ENCODE measurements at places on chromosomes 7 and 10.
A peak's percentile ranks its signal among the peaks of the same experiment; 100 is the strongest.

DNA sequence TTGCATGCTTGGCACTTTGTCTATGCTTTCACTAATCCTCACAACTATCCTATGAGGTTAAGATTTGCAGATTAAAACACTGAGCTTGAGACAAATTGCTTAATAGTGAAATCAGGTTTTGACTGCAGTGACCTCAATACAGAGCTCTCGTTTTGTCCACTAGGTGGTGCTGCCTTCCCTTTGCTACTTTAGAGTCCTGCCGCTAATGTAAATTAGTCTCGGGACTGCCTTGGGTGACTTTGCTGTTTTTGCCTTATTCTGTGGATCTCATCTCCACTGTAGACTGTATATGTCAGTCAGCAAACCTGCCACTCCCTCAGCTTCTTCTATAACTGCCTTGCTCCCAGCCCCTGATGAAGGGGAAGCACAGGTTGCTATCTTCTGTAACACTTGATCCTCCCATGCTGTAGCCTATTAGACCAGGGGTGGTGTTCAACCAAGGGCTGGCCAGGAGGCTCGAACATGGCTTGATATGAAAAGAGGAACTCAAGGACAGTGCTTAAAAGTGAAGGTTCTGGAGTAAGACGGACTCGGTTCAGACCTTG, 26.0 kb downstream of the ASB4 start:
- peak; percentile 4 for DNase-seq

DNA sequence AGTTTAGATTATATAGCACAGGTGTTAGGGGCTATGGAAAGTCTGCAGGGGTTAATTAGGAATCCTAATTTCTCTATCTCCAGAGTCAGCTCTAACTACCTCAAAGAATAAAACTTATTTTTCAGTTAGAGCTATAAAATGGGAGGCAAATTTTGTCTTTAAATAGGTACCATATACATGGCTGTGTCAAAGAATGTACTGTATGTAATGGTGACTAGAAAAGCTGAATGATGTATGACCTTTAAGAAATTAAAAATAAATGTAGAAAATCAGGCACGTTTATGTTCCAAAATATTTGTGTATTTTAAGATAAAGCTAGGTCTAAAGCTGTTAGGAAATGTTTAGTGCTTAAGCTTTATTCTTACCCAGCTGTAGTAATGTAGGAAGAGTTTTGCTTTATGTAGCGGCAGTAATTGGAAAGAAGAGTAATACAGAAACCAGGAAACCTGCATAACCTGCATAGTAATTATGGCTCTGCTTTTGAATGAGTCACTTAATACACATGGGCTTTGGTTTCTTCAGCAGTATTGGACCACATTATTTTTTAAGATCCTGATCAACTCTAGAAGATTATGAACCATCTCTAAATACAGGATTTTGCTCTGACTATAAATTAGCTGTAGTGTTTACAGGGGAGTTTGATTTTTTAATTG, 85.0 kb downstream of the KMT2E start:
- no peak for DNase-seq

GRCh38 chr10:48700493-48700892, 15.8 kb downstream of the WDFY4 start:
- no peak for DNase-seq

DNA sequence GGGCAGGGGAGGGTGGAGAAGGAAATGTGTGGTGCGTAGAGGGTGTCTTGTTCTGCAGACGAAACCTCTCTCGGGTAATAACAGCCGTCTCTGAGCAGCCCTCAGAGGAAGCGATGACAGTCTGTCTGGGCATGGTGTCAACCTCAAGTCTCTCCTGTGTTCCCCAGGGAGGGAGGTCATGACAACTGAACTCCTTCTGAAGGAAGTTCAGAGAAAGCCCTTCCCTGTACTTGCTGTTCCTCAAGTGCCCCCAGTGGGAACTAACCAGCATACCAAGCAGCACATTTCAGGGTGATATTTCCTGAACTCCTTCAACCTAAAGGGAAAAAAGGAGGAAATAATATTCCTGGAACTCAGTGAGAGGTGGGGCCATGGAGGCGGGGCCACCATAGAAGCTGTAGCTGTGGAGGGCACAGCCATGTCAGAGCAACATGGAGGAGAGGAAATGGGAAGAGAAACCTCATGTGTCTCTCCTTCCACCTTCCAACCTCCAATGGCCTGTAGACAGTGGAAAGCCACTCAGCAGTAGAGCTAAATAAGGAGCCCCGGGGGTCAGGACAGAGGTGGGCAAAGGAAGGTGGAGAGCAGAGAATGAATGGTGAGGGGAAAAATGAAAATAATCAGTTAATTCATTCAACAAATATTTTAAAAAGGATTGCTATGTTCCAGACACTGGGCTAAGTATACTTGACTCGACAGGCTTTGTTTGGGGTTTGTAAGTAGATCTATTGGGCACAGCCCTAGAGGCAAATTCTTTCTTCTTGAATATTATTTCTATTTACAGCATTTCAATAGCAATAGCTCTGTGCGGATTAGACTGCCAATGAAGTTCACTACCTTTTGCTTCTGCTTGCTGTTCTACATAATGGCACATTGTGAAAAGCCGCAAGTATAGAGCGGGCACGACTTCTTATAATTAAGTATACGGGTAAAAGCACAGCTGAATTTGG, 61.0 kb upstream of the AOAH start:
- DNase-seq: no peak

DNA sequence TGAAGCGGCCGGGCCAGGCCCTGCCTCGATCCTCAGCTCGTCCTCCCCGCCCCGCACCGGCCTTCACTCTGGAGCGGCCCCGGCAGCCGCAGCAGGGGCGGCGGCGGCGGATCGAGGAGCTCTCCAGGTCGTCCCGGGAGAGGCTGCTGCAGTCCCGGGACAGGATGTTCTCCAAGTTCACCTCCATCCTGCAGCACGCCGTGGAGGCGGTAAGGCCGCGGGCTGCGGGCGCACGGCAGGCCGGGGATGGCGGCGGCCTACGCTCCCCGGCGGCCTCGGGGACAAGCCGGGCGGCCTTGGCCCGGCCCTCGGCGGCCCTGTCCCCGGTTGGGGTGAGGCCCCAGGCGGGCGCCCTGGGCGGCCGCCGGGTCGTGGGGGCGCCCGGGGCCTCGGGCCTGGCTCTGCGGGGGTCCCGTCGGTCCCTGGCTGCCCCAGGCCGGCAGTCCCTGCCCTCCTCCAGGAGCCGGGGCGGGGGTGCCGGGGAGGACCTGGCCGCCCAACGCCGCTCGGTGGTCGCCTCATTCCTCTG, 399 bp downstream of the FHIP2A start:
- no peak for DNase-seq

DNA sequence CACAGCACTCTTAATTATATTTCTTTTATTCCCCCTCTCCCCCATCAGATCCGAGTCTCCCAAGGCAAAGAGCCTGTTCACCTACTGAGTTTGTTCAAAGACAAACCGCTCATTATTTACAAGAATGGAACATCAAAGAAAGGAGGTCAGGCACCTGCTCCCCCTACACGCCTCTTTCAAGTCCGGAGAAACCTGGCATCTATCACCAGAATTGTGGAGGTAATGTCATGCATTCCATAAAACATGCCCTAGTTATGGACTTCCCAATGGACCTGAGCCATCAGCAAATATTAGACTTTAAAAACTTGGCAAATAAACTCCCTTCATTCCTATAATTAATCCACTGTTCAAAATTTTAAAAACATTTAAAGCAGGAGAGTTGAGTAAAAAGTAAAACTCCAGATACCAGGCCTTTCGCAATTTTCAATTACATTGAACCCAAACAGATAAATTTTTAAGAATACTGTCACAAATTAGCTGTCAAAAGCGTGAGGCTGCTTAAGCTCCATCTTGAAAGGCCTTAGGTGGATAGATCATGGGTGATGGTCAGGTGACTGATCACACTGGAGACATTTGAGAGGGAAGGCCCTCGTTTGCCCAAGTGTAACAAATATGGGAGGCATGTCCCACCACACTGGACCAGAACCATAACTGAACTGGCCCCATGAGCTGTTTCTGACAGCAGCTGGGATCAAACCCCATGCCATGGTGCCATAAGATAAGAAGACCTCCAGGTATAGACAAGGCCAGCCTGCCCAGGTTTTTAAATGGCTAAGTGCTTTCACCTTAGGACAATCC, 46.9 kb upstream of the ARL4A start:
- no peak for DNase-seq

- DNase-seq: no peak
These were observed 611.5 kb downstream of the CNTNAP2 start for GRCh38 chr7:146728141-146728540.

GRCh38 chr10:9140373-9140772, 1085.9 kb downstream of the GATA3 start:
- DNase-seq: peak; percentile 1

DNA sequence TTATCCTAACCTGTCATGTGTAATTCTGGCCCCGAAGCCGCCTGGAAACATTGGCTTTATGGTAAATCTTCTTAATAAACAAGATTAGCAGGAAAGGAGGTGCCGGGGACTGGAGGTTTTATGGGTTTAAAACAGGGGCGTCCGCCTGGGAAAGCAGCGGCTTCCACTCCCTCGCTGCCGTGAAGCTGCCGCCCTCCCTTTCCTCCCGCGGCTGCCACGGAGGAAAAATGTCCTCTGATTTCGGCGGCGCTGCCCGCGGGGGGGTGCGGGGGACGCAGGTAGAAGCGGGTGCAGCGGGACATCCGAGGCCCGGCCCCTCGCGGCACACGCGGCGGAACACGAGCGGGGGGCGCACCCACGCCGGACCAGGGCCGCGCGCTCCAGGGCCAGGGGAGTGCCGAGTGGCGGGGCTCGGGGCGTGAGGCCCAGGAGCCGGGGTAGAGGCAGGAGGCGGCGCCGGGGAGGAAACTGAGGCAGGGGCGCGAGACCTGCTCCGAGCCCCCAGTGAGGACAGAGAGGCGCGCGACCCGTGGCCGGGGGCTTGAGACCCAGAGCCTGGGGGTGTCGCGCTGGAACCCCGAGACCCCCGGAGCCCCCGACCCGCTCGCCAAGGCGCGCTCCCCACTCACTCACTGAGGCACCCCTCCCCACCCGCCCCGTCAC, 993 bp downstream of the PTPRN2 start:
- no peak for DNase-seq

- no peak for DNase-seq
These were observed 69.5 kb downstream of the TCERG1L start for GRCh38 chr10:131242007-131242406.

DNA sequence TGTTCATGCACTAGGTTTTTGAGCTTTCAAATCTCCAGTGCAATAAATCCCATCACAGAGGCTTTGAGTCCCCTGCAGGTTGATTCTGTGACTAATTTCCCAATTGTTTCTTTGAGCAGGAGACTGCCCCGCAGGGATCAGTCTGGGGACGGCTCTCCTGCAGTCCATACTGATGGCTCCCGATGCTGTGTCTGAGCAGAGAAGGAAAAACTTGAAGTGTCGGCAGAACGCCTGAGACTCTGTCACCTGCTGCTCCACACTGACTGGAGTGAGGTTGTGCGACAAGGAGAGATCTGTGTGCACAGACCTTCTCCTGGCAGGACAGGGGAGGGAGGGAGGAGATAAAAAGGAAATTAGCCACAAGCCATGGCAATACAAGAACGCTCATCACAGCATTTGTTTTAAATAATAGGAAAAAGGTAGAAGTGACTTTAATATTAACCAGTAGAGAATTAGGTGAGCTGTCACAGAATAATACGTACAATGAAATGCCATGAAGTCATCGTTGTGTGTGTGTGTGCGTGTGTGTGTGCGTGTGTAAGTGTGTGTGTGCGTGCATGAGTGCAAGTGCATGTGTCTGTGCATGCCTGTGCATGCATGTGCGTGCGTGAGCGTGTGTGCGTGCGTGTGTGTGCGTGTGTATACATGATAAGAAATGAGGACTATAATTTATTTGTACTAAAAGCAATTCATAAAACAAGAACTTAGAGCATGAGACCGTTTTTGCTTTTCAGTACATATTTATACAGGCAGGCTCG, 38.2 kb downstream of the HTR5A start:
- DNase-seq: no peak

DNA sequence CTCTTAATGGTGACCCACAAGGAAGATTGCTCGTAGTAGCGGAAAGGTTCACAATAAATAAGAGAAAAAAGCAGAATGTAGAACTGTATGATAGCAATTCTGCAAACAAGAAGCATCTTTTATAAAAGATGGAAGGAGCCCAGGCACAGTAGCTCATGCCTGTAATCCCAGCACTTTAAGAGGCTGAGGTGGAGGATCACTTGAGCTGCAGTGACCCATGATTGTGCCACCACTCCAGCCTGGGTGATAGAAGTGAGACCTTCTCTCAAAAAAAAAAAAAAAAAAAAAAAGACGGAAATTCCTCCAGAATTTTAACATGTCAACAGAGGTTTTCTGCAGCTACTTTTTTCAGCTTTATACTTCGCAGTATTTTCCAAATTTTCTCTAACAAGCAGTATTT, 13.2 kb downstream of the GATAD1 start:
- no peak for DNase-seq

GRCh38 chr7:17986851-17987250, 40.8 kb downstream of the PRPS1L1 start:
- no peak for DNase-seq

GRCh38 chr7:73851410-73852338, 9.3 kb upstream of the TMEM270 start:
- no peak for DNase-seq

GRCh38 chr7:112140600-112140999, 65.6 kb downstream of the DOCK4 start:
- DNase-seq: peak; percentile 27

- peak; percentile 62 for DNase-seq
These were observed 26.1 kb downstream of the PLAC9 start for GRCh38 chr10:80158598-80159127.

- DNase-seq: no peak
These were observed 71.4 kb upstream of the ANTXRL start for GRCh38 chr10:46215426-46215825.

DNA sequence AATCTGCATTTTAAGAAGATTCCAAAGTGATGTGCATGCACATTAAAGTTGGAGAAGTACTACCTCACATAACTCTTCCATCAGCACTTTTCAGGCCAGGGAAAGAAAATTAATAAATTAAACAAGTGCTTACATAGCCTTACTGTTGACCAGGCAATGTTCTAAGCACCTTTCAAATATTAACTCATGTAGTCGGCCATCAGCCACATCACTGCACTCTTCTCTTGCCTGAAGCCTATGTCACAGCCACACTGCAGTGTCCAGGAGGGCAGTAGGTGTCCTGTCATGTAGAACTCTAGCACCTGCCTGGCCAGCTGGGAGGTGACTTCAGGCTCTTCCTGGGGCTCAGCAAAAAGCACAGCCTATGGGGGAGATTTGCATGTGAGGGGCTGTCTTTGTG, 71.5 kb downstream of the CDK1 start:
- DNase-seq: no peak

- DNase-seq: no peak
These were observed 108.2 kb upstream of the KAT6B start for GRCh38 chr10:74718208-74718607.

GRCh38 chr7:143381427-143382125, 431 bp downstream of the ZYX start:
- no peak for DNase-seq

GRCh38 chr7:157046681-157047080, 36.2 kb upstream of the MNX1 start:
- no peak for DNase-seq

DNA sequence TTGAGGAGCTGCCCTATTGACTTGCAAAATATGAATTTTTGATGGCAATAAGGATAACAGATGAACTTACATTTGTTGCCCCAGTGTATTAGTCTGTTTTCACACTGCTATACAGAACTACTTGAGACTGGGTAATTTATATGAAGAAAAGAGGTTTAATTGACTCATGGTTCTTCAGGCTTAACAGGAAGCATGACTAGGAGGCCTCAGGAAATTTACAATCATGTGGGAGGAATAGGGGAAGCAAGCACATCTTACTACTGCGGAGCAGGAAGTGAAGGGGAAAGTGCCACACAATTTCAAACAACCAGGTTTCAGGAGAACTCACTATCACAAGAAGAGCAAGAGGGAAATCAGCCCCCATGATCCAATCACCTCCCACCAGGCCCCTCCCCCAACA, 57.9 kb downstream of the ZNF22 start:
- no peak for DNase-seq

Measured in NCI-H446 (cell line).